ENCODE measurements at places on chromosomes 1 and 21.

GRCh38 chr1:65429806-65430205 lies 9.3 kb downstream of the LEPR start:
- no peak for DNase-seq

DNA sequence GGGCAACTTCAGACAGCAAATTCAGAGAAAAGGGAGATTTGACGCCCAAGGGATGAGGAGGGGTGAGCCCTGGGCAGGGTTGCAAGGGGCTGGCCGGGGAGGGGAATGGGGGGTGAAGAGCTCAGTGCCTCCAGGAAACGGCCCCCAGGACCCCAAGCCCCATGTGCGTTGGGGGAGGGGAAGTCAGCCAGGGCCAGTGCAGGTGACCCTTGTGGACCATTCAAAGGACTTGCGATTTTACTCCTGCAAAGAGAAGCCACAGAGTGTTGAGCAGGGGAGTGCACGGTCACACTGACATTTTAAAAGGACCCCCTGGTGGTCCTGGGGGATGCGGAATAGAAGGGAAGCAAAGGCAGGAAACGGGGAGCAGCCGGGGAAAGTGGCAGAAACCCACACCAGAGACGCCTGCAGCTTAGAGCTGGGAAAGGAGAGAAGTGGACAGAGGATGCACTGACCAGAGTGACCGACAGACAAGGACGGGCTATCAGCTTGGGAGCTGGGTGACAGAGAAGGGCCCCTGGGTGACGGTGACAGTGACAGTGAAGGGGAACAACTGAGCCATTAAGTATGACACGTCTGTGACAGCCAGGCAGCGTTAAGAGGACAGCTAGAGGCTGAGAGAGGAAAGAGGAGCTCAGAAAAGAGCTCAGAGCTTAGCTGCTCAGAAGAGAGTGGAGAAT lies 54.0 kb upstream of the TMEM51 start:
- DNase-seq = no peak

DNA sequence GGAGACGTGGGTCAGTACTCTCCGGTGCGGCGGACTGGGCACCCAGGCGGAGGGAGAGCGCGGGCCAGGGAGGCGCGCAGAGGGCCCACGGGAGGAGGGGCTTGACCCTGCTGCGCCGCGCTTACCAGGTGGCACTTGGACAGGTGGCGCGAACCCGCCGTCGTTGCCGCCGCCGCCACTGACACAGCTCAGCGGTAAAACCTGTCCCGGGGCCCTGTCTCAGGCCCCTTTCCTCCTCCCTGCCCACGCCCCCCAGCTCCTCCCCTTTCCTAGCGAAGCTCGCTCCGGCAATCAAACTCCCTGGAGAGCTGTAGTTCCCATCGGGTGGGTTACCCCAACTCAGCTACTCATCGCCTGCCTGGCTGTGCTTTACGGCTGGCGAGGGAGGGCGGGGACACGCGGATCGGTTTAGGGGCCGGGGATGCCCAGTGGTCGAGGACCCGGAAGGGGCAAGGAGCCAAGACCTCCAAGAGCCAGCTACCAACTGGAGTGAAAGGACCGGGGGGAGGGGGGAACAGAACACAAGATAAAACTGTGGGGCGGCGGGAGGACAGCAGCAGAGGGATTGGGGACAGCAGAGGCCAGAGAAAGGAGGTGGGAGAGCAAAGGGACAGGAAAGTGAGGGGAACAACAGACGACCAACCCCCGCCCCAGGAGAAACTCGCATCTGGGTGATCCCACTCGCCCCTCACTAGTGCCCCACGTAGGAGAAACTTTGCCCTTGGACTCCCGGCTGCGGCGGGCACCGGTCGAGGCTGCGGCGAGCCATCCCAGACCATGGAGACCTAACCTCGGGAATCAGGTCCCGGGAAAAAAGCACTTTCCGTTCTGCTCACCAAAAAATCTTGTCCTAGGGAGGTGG lies 2.9 kb downstream of the GFI1 start:
- DNase-seq = peak; percentile 36

- DNase-seq = no peak
Observed at GRCh38 chr1:91549041-91549735, 48.5 kb downstream of the CDC7 start.

DNA sequence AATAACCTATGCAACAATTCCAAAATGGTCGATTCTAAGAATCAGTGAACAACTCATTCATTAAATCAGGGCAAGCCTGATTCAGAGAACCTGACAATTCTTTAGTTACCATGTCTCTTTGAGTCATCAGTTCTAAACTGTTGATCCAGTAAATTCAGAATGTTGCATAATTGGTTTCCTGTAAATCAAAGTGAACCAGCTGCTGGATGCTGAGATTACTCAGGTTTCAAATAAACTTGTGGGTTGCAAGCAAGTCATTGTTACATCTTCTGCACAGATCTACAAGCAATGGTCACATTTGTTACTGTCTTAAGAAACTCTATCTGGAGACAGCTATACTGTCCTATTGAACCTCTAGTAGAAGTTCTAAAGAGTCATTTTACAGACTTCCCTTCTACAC lies 16.5 kb downstream of the PLA2G2D start:
- DNase-seq = no peak

- no peak for DNase-seq
Observed at GRCh38 chr1:230170622-230171021, 103.6 kb downstream of the GALNT2 start.

DNA sequence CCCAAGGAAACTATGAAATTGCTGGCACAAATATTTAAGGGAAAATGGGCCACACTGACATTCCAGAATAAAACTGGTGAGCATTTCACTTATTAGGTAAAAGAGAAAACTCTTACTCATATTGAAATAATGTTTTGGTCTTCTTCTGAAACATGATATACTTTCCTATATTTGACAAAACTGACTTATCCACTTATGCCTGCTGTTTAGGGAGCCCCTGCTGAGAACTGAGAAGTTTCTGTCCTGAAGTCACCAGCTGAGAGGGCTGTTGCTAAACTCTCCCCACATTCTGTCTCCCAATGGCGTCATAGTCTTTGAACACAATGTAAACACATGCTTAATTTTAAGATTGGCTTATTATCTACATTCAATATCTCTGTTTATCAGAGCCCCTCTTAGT lies 46.8 kb upstream of the ZC3H11B start:
- DNase-seq = no peak

DNA sequence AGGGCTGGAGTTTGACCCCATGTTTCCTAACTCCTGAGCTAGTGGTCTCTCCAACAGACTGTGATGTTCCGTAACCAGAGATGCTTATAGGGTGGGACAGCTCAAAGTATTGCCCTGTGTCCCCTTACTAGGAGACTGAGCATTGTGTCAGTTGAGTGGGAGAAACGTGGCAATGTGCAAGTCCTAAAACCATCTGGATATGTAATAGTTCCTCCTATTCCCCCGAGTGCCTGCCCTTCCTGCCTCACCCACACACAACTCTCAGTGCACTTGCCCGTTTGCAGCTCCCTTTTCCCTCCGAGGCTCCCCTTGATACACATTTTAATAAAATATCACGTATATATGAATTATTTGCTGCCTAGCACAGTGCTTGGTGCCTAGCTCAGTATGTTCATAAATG lies 3.4 kb downstream of the PIGV start:
- no peak for DNase-seq

DNA sequence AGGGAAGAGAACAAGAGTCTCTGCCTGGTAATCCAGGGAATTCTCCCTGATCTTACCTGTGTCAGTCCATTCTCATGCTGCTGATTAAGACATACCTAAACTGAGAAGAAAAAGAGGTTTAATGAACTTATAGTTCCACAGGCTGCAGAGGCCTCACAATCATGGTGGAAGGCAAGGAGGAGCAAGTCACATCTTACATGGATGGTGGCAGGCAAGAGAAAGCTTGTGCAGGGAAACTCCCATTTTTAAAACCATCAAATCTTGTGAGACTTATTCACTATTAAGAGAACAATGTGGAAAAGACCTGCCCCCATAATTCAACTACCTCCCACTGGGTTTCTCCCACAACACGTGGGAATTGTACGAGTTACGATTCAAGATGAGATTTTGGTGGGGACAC lies 34.2 kb upstream of the LRRC8B start:
- no peak for DNase-seq

- DNase-seq = no peak
Observed at GRCh38 chr21:45429221-45430175, 24.5 kb downstream of the COL18A1 start.

- no peak for DNase-seq
Observed at GRCh38 chr1:161193561-161194235, 5.2 kb downstream of the ADAMTS4 start.

DNA sequence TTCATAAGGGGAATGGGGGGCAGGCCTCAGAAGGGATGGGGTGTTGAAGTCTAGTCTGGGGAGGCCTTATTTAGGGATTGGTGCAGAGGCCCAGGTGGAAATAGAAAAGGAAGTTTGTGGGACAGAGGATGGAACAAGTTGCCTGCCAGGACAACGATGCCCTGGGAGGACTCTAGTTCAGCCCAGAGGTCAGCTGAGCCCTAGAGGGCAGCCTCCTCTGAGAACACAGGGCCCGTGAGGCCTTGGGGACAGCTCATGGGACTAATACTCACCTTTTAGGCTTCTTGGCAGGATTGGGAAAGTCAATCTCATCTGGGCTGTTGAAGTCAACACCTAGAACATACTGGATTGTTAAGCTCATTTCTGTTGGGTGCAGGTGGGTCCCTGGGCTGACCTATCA lies 43.0 kb downstream of the LHX4 start:
- no peak for DNase-seq

DNA sequence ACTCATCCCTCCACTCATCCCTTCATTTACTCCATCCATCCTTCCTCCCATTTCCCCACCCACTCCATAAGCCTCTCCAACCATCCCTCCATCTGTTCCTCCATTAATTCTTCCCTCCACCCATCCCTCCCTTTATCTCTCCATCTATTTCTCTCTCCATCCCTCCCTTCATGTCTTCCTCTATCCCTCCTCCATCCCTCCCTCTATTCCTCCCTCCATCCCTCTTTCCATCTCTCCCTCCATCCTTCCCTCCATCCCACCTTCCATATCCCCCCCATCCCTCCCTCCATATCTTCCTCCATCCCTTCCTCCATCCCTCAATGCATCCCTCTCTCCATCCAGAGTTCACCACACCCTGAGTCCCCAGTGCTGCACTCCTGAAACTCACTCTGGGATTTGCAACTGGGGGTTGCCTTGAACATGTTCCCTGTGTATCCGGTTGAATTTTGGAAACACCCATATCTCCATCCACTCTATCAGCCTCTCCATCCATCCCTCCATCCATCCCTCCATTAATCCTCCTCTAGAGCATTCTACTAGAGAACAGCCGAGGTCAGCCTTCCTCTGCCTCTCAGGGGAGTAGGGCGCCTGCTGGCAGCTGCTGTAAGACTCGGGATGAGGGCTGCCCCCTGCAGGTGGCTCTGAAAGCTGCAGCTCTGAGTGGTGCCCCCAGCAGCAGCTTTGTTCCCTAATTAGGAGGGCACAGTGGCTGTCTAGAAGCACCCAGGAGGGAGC lies 39.4 kb downstream of the ABCG1 start:
- peak; percentile 75 for DNase-seq

DNA sequence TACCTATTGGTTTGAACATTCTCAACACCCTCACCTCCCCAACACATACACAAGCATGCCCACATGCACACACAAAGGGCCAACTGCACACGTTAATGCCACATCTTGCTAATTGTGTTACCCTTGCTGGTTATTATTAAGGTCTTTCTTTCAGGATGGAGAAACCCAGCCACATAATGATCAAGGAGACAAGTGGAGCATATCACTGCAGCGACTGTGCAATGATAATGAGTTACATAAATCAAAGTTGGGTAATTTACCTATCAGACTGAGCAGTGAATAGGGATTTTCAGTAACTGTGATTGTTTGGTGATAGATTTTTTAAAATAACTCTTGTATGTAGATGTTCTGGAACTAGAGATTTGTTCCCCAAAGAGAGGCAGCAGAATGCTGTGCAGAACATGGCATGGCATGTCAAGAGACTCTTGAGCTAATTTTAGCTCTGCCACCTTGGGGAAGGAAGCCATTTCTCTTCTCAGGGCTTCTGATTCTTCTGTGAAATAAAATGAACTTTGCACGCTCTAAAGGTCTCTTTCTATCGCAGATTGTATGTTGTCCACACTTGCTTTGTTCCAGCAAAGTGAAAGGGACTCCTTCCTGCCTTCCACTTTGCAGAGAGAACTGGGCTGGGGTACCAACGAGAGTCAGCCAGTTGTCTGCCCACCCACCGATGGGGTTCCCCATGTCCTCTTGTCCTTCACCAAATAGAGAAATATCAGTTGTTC lies 126.0 kb upstream of the CAMK1G start:
- no peak for DNase-seq

DNA sequence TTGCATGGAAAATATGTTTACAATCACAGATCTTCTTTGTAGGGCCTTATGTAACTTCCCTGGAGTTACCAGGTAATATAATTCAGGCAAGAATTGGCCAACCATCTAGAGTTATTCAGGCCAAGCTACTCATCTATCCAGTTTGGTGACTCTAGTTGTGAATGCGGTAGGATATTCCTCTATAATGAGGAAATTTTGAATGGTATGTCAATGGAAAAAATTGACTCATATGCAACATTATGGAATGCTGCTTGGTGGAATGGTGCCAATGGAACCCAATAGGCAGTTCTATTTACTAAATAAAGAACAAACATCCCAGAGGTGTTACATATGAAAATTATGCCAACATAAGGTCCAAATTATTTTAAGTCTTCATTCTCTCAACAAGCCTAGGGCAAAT lies 5.6 kb upstream of the TNFSF18 start:
- no peak for DNase-seq

GRCh38 chr1:165610866-165611265 lies 20.2 kb upstream of the MGST3 start:
- DNase-seq = no peak

DNA sequence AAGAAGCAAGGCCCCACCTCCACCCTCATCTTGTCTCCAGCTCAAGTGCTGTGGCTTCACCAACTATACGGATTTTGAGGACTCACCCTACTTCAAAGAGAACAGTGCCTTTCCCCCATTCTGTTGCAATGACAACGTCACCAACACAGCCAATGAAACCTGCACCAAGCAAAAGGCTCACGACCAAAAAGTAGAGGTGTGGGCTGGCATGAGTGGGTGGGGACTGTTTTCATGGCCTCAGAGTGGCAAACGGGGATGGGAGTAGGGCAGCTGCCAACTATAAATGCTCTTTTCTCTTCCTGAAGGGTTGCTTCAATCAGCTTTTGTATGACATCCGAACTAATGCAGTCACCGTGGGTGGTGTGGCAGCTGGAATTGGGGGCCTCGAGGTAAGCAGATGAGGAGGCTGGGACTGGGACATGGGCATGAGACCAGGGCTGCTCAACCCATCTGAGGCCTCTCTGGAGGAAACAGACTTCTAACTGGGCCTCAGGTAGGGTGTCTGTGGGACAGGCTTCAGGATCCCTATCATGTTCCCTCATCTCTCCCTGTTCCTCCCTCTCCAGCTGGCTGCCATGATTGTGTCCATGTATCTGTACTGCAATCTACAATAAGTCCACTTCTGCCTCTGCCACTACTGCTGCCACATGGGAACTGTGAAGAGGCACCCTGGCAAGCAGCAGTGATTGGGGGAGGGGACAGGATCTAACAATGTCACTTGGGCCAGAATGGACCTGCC lies 8.8 kb upstream of the P3R3URF start:
- DNase-seq = no peak

- no peak for DNase-seq
Observed at GRCh38 chr21:38851101-38851500, 45.4 kb downstream of the ETS2 start.
